Fibroblast of pulmonary artery (primary cell): ENCODE measurements at places on chromosomes 2 and 18.

DNA sequence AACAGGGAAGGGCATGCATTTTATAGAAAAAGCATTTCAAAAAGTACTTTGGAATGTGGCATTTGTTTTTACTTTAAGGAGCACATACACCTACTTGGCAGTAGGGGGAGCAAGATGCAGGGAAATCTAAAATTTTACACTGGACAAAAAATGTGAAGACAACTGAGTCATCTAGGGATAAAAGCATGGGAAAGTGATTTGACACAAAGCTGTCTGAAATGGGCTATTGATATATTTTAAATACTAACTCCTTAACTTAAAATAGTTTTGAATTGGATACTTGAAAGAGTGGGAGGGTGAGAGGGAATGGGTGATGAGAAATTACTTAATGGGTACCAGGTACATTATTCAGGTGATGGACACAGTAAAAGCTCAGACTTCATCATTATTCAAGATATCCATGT lies 15.8 kb downstream of the TMEM200C start:
- peak; percentile 60 for DNase-seq

GRCh38 chr18:27847412-27847811 lies 329.5 kb downstream of the CDH2 start:
- no peak for DNase-seq

DNA sequence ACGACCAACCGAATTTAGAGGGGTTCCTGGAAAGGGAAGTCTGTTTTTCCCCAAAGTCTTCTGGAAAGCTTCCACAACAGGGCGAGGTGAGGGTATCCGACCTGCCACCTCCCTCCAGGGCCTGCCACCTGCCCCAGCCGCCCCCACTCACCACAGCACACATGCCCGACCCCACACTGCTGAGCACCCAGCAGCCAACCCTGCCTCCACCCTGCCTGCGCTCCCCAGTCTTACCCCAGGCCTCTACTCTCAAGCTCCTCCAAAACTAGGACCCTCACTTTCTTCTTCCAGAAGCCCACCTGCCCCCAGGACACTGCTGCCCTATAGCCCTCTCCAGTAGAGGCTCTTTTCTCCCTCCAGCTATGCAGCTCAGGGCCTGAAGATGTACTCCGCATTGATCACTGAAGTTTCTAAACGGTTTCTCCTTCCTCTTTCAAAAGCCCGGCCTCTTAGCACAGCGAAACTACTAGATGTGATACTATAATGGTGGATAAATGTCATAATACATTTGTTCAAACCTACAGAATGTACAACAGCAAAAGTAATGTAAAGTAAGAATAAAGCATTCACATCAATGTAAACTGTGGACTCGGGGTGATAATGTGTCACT lies 128.8 kb upstream of the SLC1A4 start:
- DNase-seq, result no peak

DNA sequence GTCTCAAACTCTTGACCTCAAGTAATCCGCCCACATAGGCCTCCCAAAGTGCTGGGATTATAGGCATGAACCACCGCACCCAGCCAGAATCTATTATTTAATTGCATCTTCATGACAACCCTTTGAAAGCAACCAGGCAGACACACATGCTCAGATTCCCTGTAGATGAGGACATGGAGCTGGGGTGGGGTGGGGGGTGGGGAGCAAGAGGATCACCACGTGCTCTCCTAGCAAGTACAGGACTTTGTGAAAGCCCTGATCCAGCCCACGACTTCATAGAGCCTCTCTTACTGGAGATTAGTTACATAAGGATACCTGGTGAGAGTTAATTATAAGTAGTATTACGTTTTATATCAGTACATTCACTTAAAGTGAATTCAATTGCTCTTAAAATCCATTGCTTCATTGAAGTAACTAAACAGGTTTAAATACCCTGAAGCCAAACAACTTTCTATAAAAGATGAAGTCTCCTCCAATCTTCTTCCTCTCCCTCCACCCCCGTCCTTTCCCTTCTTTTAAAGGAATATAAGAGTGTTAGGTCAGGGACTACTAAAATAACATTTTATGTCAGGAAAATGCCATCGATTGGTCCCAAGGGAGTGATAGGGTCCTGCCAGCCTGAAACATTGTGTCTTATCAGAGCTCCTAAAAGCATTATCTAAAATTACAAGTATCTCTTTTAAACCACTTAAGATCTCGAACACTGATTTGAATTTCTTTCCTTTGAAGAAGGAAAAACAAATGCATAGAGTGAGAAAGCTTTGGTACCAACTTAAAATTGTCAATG lies 123.9 kb downstream of the EPHA4 start:
- DNase-seq, result no peak

DNA sequence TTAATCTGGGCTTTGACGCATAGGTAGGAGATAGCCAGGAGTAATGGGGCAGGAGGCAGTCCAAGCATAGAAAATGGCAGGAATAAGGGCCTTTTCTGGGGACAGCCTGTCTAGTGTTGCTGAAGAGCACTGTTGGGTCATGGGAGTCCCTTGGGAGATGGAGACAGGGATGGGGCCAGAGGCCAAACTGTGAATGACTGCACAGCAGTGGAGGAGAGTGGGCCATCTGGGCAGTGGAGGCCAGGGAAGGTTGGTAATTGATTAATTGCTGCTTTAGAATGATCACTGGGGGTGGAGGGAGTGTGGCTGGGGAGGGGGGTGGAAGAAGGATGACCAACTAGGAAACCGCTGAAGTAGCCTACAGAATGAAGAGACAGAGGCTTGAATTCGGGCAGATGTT lies 28.6 kb upstream of the CREG2 start:
- DNase-seq, result no peak

GRCh38 chr2:23721454-23721826 lies 205.5 kb downstream of the ATAD2B start:
- DNase-seq, result no peak

DNA sequence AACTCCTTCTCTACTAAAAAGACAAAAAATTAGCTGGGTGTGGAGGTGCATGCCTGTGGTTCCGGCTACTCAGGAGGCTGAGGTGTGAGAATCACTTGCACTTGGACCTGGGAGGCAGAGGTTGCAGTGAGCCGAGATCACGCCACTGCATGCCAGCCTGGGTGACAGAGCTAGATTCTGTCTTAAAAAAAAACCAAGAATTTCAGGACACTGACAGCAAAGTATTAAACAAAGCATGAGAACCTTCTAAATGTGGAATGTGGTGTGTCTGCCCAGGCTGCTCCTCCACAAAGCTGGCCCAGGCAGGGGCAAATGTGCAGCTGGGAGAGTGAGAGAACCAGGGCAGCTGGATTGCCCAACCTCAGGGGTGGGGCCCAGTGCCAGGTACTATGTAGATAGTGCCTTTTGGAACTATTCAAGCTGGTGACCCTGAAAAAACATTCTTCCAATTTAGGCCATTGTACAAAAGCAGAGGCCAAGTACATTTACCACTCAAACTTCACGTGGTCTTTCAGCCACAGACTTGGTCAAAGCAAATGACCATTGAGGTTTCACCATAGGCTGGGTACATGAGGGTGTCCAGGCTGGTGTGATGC lies 6.7 kb upstream of the UGT1A5 start:
- peak; percentile 53 for DNase-seq

GRCh38 chr2:172088245-172089004 lies 3.1 kb downstream of the DLX1 start:
- no peak for DNase-seq

DNA sequence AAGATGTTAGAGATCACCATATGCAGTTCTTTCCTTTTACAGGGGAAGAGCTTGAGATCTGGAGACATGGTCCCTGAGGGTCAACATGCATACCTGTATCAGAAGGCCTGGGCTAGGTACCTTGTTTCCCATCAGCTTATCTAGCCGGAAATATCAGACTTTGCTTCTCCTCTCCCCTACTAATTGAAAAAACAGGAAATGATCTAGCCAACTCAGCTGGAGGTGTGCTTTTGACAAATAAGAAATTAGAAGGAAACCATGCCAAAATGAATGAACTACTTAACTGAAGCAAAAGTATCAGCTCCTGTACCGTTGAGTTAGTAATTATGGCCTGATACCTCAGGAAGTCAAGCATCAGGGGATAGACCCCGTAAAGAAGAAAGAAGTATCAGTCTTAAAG lies 20.4 kb downstream of the PKP4 start:
- DNase-seq, result no peak

DNA sequence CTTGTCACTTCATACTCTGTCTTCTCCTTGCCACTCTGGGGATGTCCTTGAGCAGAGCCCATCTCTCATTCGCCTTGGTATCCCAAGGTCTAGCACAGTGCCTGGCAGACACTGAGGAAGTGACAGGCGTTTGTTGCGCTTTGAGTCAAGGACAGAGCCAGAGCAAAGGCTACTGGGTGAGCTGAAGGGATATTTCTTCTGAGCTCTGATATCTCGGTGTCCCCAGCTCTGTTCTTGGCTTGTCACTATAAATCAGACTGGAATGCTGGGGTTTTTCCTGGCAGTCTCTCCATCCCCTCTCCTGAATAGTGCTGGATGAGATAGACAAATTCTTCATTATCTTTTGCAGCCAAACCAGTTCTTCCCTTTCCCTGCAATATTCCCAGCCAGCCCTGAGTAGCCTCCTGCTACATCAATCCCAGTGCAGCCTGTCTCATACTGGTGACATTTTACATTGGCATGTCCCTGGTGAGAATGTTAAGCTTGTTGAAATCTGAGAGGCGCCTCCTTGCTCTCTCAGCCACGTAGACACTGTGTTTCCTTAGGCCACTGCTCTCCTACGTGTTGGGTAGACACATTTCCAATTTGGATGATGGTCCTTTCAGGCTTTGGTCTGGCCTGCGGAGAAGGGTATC lies 61.7 kb downstream of the CTIF start:
- no peak for DNase-seq

DNA sequence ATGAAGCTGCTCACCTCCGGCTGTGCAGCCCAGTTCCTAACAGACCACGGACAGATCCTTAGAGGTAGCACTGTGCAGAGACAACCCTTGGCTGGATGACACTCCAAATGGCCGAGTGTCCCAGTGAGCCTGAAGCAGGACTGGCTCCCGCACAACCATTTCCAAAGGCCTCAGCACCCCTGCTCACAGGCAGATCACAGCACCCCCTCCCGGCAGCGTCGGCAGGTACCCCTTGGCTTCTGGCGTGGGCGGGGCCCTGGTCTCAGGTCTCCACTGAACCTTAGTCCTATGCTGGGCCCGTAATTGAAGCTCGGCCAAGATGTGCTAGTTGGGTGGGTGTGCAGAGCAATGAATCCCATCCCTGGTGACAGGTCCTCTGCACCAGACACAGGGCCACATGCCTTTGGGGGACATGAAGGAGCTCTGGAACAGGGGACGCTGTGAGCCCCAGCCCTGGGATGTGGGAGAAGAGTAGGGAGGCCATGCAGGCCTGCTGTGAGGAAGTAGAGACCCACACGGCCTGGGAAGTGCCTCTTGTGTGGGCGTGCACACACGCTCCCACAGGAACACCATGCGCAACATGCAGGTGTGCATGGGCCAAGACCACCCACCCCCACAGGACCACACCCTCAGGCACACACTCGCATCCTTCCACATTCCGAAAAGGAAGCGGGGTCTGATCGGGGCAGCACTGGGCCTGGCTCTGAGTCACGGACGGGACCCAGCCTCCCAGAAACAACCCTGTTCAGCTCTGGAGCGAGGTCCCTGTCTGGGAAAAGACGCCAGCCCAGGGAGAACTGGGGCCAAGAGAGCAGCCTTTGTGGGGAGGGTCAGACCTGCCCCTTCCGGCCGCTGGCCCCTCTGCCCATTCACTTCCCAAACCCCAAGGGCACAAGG lies 2.8 kb downstream of the DUSP2 start:
- no peak for DNase-seq

GRCh38 chr2:122748552-122749011 lies 993.1 kb downstream of the TSN start:
- DNase-seq, result peak; percentile 98

GRCh38 chr2:101199251-101199791 lies 48.1 kb upstream of the TBC1D8 start:
- DNase-seq, result peak; percentile 56

DNA sequence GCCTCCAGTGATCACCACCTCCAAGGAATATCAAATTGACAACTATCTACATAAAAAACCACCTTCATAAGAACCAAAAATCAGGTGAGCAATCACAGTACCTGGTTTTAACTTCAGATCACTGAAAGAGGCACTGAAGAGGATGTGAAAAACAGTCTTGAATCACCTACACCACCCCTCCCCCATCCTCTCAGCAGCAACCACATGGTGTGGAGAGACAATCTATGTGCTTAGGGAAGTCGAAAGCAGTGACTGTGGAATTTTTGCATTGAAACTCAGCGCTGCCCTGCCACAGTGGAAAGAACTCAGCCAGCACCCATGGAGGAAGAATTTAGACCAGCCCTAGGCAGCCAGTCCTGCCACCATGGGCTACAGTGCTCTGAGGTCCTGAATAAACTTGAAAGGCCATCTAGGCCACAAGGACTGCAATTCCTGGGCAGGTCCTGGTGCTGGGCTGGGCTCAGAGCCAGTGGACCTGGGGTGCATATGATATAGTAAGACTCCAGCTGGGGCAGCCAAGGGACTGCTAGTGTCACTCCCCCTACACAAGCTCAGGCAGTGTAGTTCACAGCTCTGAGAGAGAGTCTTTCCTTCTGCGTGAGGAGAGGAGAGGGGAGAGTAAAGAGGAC lies 75.6 kb downstream of the ATL2 start:
- DNase-seq, result no peak

DNA sequence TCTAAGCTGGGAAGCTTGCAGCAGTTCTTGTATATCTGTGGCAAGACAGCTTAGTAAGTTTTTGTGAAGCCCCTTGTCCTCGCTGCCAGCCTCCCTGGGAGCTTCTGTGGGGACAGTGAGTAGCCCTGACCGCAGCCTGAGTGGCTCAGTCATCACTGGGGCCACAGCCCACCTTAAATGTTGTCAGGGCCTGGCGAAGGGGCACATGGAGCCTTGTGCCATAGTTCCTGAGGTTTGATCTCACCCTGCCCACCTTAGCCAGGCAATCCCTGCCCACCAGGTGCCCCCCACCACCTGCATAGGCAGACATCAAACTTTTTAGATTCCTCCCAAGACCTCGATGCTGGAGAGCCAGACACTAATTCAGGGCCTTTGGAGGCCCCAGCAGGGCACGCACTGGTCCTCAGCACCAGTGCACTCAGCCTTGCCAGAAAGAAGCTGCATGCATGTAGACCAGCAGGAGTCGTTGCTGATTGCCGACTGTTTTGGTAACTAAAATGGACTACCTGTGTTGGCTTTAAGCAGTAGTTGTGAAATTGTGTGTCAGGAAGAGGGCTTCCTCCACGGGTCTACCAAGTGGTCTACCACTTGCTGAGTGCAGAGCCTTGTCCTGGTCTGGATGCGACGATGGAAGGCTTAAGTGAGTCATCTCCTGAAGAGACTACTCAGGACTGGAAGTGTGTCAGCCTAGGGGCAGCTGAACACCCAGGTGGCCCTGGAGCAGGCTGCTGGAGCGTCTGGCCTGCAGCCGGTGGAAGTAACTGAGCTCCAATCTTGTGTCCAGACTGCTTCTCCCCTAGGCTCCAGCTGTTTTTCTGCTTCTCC lies 233.1 kb downstream of the SEPTIN10 start:
- no peak for DNase-seq

- DNase-seq, result peak; percentile 63
Observed at GRCh38 chr2:45892757-45893156, 241.3 kb downstream of the PRKCE start.

GRCh38 chr2:213252206-213252605 lies 32.1 kb upstream of the SPAG16 start:
- DNase-seq, result no peak
